ENCODE measurements at places on chromosomes 6 and 20.

- DNase-seq, result peak; percentile 70
These were observed 19.5 kb downstream of the PERP start for GRCh38 chr6:138087593-138088325.

DNA sequence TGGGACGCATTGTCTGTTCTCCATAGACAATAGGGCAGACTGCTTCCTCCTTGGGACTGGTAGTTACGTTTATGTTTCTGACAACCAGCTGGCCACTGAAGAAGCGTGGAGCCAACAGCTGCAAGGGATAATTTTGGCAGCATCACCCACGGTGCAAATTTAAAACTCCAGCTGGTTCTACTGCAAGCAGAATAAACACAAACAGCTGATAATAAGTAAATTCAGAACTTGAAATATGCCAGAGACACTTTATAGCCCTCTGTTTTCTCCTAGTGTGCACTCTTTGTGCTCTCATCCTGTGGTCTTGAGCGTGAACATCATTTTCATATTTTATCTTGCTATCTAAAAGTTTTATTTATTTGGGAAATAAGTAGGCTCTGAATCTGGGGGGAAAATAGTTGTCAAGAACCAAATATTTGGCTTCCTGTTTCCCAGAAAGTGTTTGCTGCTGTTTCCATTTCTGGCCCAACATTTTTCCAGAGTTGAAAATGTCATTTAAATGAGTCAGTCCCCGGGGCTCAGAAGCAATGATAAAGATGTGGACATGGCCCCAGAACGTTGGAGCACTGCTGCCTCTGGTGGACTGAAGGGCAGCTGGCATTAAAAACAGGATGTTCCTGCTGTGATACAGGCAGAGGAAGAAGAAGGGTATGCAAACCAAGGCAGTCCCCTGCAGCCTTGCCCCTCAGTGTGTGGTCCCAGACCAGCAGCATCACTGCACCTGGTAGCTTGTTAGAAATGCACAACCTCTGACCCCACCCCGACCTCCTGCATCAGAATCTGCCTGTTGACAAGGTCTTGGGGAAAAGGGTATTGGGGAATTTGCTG is 12.5 kb upstream of the THBD start:
- DNase-seq, result peak; percentile 49

GRCh38 chr6:39515006-39515405 is 192.5 kb upstream of the KCNK16 start:
- DNase-seq, result no peak

GRCh38 chr6:2970034-2970685 is 1.2 kb downstream of the SERPINB6 start:
- DNase-seq, result no peak

DNA sequence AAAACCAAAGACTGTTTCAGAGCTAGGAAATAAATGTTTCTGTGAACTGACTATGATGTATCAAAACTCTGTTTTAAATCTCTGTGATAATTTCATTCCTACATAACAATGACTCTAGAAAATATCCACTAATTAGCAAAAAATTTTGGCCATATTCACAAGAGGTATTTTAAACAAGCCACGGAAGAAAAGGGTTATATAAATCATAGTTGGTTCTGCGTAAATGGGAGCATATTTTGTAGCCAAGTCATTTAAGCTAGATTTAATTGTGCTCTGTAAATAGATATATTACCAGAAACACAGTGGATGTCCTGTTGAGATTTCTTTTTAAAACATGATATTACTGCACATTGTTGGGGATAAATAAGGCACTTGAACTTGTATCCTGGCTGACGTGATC is 416.5 kb upstream of the PLCB4 start:
- DNase-seq, result no peak

GRCh38 chr6:128343706-128344105 is 176.7 kb downstream of the PTPRK start:
- DNase-seq, result no peak

DNA sequence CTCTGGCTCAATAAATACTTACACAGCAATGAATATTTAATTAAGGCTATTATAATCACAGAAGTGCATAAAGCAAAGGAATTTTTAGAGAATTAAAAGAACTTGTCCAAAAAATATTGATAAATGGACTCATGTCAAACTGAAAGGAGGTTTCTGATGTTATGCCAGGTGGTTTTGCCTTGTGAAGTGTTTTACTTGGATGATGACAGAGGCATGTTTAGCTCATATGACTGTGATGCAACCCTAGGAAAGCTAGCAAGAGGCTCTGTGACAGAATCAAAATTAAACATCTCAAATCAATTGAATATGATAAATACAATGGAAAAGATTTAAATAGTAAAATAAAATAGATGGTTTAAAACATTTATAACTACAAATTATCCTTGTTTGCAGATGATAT is 137.3 kb downstream of the TMEM200A start:
- no peak for DNase-seq

DNA sequence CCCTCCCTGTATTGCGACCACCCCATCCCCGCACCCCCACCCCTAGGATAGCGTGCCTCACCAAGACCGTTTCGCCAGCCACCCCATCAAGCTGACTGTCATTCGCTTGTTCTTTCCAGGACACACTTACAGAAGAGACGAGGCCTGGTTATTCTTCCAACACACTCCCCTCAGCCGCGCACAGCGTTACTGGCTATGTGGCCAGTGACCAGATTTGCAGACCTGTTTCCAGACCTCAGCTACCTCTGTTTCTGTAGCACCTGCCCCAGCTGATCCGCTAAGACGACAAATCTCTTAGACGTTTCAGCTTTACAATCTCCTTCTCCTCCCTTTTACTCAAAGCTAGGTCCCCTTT is 26.1 kb downstream of the HLA-F start:
- DNase-seq, result no peak

DNA sequence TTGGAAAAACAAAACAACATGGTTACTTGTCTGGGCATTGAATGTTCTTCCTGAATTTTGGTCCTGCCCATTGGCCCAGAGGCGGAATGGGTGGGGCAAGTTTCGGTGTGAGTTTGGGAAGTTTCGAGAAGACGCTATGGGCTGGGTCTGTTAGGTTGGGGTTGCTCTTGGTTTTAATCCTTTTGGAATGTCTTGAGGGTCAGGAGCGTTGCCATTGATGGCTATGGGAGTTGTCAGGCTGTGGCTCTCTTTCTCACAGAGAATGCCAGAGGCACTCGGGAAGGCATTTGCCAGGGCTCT is 135.0 kb downstream of the LRRC1 start:
- no peak for DNase-seq

DNA sequence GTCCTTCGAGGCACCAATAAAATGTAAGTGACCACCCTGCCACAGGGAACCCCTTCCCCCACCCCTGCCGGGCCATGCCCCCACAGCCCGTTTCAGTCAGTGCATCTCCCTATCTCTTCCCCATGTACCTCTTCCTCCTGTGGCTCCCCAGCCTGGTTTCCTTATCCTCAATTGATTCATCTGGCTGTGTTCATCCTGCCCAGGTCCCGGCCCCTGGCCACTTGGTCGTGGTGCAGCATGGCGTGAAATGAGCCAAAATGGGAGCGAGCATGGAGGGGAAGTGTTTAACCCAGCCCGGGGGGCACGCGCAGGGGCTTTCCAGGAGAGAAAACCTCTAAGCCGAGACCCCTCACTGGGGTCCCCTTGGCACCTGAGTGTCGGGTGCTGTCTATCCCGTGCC is 35.9 kb downstream of the HM13 start:
- DNase-seq, result no peak

GRCh38 chr20:59525500-59526241 is 78.7 kb upstream of the PHACTR3 start:
- peak; percentile 78 for DNase-seq

GRCh38 chr6:4253604-4254231 is 118.3 kb upstream of the ECI2 start:
- DNase-seq, result peak; percentile 14

GRCh38 chr20:20549704-20550103 is 162.7 kb downstream of the RALGAPA2 start:
- DNase-seq, result no peak

GRCh38 chr20:38520261-38520660 is 47.6 kb downstream of the RALGAPB start:
- DNase-seq, result no peak

- no peak for DNase-seq
These were observed 257.6 kb upstream of the SUPT3H start for GRCh38 chr6:45635284-45635867.

DNA sequence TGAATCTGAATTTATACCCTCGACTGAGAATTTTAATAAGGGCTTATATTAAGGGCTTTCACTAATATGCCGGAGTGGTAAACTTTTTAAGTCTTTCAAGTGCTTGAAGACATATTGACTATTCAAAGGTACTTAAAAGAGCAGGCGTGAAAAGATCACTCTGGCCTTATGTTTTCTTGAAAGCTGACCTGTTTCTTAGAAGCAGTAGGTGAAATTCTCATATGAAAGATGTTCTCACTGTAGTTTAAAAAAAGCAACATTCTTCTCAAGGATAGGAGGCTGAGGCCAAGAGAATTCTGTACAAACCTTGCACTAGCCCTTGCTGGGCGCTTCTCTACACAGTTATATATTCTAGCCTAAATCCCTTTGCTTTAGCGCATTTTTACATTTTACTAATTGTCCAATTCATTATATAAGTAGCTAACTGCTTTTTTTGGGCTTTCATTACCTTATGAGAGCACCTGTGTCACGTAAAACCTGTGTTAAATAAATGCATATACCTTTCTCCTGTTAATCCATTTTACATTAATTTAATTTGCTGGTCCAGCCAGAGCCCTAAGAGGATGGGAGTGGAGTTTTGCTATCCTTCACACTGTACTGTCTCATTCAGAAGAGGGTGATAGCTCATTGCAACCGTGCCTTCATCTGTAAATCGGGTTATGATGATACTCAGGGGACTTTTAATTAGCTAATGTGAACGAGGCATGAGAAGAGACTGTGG is 59.6 kb upstream of the HFE start:
- DNase-seq, result no peak

- DNase-seq, result no peak
These were observed 111.6 kb upstream of the EYA4 start for GRCh38 chr6:133129556-133129955.

DNA sequence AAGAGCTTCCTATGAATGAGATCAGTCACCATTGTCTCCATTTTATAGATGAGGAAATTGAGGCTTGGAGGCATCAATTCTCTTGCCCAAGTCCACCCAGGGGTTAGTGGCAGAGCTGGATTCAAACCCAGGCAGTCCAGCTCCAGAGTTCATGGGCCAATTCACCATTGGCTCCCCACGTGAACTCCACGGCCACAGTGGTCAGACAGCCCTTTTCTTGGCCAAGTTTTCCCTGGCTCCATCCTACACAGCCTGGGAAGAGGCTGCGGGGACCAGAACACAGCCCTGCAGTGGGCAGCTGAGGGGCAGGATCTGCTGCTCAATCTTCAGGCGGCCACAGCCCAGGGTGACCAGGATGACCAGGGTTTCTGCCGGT is 20.5 kb downstream of the TGM2 start:
- no peak for DNase-seq

- no peak for DNase-seq
These were observed 19.7 kb downstream of the FAM217A start for GRCh38 chr6:4059115-4059777.

- no peak for DNase-seq
These were observed 108.0 kb downstream of the FIG4 start for GRCh38 chr6:109799129-109799528.

DNA sequence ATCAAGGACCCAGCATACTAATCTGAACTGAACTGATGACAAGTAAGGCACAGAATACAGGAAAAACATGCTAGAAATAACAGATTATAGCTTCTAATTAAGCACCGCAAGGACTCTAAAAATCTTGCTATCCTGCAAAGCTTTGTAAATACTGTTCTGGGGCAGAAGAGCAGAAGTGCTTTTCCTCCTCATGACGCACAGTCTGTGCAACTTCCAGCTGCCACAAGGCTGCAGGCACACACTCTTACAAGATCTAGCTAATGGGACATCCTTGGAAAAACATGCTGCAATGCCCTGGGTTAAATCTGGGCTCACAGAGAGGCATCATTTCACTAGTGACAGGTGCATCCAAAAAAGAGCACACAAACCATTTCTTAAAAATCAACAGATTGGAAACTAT is 188.6 kb downstream of the GJA10 start:
- DNase-seq, result no peak

DNA sequence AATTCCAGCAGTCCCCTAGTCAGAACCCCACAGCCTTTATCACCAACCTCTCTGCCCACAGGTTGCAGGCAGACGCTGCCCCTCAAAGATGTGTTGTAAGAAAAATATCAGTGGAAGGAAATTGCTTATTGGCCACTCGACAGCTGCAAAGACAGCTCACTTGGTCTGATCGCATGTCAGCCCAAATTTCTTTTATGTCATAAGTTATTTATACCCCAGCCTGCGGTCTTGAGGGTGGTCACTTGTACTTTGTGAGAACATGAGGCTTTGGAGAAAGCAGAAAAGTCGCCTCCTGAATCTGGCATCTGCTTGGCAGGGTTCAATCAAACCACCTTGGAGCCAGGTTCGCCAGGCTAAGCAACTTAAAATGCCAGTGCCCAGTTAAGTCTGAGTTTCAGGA is 236.5 kb upstream of the CDH4 start:
- DNase-seq, result no peak

GRCh38 chr20:24873025-24873620 is 75.9 kb upstream of the CST7 start:
- no peak for DNase-seq

DNA sequence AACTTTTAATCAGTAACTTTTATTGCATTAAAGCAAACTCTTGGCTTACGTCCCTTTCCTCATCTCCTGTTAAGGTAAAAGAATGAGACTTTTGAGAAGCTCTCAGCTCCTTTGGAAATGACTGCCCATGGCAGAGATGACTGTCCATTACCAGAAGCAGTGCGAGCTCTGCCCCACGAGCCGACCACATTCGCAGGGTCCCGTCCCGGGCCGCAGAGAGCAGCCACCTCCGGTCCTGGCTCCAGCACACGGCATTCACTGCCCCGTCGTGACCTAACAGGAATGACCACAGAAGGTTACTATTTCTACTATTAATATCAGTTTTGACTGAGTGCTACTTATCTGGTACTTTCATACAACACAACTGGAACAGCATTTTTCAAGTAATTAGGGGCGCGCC is 63.4 kb downstream of the WDR27 start:
- DNase-seq, result no peak

GRCh38 chr6:35739645-35740524 is 3.1 kb downstream of the ARMC12 start:
- DNase-seq, result no peak

DNA sequence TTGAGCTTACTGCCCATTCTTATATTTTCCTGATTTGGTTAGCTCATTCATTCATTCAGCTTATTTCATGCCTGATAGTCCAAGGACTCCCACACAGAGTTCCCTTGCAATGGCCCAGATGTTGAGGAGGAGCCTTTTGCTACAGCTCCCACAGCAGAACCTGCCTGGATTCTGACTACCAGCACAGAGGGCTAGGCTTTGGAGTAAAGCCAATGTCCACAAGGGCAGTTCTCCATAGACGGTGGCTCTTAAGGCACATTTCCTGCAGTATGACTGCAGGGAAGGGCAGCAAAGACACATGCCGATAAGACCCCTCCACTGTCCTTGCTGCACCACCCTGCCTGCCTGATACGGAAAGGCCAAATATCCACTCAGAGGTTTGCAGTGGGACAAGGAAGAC is 112.3 kb upstream of the SYNDIG1 start:
- DNase-seq, result no peak

GRCh38 chr20:3577366-3577765 is 85.8 kb downstream of the GFRA4 start:
- DNase-seq, result no peak

- DNase-seq, result no peak
These were observed 12.1 kb downstream of the COL21A1 start for GRCh38 chr6:56235245-56235644.

All from NCI-H1417 (cell line).